ENCODE measurements at places on chromosomes 5 and 9.

- DNase-seq: no peak
Measured at GRCh38 chr5:149110406-149110805, 30.9 kb upstream of the ABLIM3 start.

DNA sequence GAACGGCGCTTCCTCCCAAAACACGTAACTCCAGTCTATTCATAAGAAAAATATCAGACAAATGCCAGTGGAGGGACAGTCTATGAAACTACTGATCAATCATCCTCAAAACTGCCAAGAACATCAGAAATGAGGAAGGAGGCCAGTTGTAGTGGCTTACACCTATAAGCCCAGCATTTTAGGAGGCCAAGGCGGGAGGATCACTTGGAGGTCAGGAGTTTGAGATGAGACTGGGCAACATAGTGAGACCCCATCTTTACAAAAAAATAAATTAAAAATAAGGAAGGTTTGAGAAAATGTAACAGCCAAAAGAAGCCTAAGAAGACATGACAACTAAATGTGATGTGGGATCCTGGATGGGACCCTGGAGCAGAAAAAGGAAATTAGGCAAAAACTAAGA lies 58.9 kb upstream of the MIER3 start:
- DNase-seq: no peak

- DNase-seq: no peak
Measured at GRCh38 chr5:137119321-137119720, 379.8 kb downstream of the SPOCK1 start.

GRCh38 chr5:79521156-79521555 lies 7.2 kb upstream of the HOMER1 start:
- no peak for DNase-seq

- no peak for DNase-seq
Measured at GRCh38 chr9:75455444-75455921, 367.2 kb downstream of the OSTF1 start.

GRCh38 chr5:168413062-168413461 lies 73.2 kb upstream of the RARS1 start:
- DNase-seq: no peak

DNA sequence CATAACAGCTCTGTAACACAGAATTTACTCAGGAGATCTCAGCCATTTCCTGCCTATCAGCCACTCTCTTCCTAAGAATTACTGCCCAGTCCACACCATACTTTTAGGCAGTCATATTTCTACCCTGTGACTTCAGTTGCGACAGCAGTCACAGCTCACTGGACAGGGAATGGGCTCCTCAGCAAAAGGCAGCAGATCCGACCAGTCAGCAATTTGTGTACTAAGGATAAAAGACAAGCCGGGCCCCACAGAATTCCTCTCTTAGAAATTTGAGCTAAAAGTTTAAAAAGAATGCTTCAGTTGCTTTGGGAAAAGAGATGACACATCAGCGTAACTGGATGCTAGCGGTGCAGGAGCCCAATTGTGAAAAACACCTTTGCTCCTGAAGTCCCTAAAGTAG lies 172.1 kb downstream of the ENC1 start:
- DNase-seq: no peak

DNA sequence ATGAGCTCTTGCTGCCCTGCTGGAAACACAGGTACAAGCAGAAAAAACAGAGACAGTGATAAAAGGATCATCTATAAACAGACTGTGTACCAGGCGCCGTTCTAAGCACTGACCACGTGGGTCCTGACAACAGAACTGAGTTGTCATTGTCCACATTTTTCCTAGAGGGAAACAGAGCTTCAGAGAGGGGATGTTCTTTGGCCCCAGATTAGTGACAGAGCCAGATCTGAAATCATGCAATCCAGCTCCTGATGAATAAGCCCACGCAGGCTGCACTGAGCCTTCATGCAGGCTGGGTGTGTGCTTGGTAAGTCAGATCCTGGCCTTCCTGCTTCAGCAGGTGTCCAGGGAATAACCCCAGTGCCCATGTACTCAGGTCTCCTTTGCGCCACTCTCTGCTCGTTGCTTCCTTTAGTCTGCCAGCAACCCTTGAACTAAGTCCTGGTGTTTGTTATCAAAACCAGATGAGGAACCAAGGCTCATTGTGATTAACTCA lies 22.8 kb upstream of the TCF7 start:
- DNase-seq: no peak

DNA sequence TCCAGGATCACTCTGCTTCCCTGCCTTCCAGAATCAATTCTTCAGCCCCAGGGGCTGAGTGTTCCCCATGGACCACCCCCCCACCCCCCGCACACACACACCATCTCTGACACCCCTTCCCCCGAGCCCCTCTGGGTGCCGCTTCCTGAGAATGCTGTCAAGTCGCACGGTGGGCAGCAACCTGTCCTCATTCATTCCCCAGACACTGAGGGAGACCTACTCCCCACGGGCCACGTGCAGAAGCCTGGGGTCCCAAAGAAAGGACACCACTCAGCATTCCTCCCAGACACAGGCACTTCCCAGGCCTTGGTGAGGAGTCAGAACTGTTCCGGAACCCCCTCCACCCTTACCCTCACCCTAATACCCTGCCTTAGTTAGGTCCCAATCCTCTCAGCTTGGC lies 12.8 kb downstream of the CPLX2 start:
- no peak for DNase-seq

- no peak for DNase-seq
Measured at GRCh38 chr9:123234853-123235252, 33.5 kb downstream of the STRBP start.

- DNase-seq: no peak
Measured at GRCh38 chr9:92660266-92660665, 9.7 kb downstream of the IPPK start.

GRCh38 chr9:14029806-14030374 lies 284.1 kb downstream of the NFIB start:
- DNase-seq: no peak

GRCh38 chr9:138009803-138010690 lies 132.5 kb downstream of the CACNA1B start:
- no peak for DNase-seq

GRCh38 chr5:139904816-139905661 lies 109.4 kb downstream of the PSD2 start:
- DNase-seq: no peak

GRCh38 chr5:29337030-29337429 lies 1856.5 kb upstream of the CDH6 start:
- DNase-seq: no peak

- DNase-seq: no peak
Measured at GRCh38 chr9:133322701-133323100, 13.3 kb downstream of the SURF6 start.

GRCh38 chr9:27073841-27074728 lies 34.9 kb upstream of the TEK start:
- no peak for DNase-seq

DNA sequence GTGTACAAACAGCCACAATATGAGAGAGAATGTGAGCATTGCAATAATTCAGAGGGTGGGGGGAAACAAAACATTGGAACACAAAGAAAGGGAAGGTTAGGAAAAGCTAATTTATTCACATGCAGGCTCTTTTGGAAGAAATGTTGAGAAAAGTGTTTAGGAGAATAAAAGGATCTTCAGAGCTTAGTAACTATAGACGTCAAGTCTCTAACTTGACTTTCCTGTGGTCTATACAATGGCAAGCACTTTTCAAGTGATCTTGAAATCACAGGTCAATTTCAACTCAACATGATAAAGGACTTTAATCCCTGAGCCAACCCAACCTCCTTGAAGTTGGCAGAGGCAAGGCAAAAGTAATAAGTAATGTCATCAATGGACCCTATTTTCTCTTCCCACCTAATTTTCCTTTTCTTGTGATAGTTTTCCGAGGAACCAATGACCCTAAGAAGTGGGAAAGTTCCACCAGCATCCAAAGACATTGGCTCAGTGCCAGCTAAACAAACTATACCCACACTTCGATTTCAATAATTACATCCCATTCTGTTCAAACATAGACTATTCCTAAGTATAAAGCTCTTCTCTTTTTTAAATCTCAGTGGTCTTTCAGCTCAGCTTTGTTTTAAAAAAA lies 23.7 kb downstream of the RFK start:
- DNase-seq: no peak

DNA sequence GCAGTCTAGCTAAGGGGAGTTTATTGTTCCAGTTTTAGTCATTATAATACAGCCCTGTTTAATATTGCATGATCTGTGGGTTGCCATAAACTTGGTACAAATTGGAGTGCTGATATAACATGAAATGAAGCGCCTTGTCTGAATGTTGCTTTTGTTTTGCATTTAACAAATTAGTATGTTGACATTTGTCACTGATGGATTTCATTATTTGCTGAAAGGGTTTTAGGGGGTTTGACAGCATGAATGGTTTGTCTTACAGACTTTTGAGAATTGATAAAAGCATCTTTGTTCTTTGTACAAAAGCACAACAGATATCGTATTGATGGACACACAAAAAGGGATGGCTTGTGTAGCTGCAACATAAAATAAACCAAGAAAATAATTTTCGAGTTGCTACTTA lies 178.3 kb downstream of the AOPEP start:
- DNase-seq: no peak

- DNase-seq: no peak
Measured at GRCh38 chr5:156378159-156378558, 51.2 kb downstream of the SGCD start.

- no peak for DNase-seq
Measured at GRCh38 chr9:21002040-21002439, 29.4 kb downstream of the HACD4 start.

DNA sequence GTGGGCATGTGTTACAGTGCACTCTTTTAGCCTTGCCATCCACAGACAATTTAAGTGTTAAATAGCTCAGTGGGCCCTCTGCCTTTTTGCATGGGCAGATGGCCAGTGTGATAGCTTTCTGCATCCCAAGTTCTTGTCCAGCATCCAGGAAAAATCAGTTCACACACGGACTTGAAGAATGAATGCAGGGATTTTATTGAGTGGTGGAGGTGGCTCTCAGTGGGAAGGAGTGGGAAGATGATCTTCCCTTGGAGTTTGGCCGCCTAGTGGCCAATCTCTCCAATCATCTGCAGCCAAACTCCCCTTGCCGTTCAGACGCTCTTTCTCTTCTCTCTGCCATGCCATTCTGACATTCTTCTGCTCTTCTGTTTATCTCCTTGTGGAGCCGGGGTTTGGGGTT lies 322.4 kb upstream of the GRAMD2B start:
- no peak for DNase-seq

DNA sequence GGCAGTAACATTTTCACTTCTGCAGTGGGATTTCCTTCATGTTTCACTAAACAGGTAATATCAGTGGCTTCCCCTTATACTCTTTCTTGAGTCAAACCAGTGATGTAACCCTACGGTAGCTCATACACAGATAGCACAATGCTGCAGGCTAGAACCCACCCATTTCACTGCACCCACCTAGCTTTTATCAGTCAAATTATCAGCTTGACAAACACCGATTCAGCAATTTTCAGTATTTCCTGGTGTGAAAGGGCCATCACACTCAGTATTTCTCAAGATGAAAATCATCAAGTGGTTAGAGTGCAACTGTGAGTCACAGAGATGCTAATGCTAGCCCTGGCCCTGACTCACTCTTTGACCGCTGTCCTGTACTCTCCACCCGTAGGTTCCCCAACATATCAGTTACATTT lies 242.3 kb upstream of the PTGER4 start:
- DNase-seq: no peak

DNA sequence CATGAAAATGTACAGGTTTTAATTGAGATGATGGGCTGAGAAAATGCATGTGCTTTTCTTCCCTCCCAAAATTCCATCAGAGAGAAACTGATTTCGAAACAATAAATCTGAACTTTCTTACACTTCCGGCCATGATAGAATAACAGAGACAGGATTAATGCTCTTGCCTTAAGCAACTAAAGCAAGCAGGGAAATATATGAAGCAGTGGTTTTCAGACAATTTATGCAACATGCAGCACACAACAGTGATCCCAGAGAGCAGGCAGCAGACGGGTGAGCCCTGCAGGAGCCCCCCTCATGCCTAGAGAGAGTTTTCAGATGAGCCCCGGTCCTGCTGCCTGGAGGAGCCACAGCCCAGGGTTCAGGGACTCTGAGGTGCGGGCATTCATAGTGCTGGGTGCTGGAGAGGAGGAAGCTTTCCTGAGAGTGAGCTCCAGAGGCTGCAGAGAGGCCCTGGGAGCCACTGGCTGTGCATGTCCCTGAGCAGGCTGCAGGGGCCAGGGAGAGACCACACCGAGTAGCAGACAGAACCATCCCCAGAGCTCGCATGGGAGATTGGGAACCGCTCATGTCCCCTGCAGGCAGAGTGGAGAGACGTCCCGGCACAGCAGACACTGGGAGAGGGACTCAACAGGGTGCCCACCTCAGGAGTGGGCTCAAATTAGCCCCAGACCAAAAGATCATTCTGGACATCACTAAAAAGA lies 143.5 kb downstream of the OLFM1 start:
- no peak for DNase-seq

DNA sequence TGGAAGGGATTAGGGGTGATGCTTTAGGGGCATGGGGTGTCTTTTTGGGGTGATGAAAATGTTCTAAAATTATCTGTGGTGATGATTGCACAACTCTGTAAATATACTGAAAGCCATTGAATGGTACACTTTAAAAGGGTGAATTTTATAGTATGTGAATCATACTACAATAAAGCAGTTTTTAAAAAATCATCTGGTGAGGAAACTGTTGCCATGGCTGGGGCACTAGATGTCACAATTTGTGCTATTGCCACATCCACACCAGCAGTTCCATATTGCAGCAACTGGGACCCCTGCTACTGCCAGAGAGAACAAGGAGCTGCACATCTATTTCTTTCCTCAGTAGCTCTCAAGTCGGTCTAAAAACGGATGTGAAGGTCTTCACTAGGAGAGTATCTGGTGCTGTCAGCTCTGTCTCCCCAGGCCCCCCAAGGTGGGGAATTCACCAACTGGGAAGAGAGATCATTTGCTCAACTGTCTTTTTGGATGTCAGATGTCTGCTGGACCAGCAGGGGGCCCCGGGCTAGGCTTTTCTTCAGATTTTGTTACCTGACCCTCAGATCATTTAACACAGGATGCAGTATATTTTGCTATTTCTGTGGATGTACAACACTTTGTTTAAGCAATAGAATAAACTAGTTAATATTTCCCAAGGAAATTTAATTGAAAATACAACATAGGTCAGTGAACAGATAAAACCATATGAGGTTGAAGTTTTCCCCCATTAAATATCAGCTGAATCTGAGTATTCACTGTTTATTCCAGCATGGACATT lies 13.2 kb downstream of the CMYA5 start:
- no peak for DNase-seq

DNA sequence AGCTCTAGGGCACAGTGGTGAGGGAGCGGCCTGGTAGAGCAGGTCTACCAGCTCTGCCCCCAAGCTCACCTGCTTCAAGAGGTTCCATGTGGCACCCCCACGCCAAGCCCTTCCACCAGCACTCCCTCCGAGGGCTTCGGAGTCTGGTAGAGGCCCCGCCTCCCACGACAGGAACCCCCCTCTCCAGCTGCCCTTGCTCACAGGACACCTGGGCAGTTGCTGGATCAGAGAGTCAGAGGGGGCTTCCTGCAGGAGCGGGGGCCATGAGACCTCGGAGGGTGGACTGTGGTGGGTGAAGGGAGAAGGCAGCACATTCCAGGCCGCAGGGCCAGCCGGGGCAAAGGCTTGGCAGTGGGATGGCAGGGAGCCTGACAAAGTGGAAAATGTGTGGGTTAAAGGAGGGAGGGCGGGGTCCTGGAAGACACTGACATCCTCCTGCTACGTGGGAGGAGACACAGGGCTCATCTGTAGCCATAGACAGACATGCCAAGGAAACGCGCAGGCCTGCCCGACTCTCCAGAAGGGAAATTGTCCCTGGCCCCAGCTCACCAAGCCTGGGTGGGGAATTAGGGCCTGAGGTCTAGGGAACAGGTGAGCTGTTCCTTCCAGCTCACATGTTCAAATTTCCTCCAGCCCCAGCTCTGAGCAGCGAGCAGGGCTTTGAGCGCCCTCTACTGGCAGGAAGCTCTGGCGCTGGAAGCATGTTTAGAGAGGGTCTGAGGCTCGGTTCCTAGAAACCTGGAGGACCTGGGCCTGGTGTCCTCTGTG lies 74.2 kb downstream of the NTNG2 start:
- DNase-seq: peak; percentile 79
